Activated CD4-positive, CD25-positive, alpha-beta regulatory T cell treated with anti-CD3 and anti-CD28 coated beads, Interleukin-2, amount 50 U/mL, for 72 hours (primary cell): ENCODE measurements at places on chromosomes 7 and 10.

GRCh38 chr10:59909815-59910214 lies 3.5 kb upstream of the CCDC6 start:
- DNase-seq: no peak

GRCh38 chr10:75651417-75651816 lies 220.0 kb downstream of the LRMDA start:
- no peak for DNase-seq

DNA sequence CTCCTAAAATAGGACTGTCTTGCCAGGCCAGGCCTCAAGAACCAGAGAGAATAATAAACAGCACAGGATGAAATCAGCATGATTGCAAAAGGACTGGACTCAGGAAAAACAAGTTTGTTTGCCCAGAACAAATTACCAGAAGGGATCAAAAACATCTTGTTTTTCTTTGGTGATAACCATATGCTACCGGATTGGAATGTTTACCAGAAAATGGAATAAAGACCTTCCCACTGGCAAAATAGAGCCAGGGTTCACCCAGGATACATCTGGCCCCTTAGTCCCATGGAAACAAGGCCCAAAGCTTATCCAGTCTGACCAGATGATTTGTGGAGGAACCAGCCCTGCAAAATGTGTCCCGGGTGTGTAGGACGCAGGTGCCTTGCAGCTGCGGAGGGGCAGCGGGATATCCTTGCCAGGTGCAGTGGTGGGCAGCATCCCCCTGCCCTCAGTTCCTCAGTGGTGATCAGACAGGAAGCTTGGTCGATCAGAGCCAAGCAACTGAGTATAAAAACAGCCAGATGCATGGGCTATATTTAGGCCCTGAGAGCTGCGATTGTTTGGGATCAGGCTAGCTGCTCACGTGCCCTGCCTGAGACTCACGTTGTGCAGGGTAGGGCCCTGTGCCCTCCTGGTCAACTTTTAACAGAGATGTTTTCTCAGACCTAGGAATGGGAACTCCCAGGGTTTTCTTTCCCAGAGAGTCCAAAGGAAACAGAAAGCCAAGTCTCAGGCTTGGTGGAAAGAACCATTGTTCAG lies 4.6 kb upstream of the ZNF22 start:
- no peak for DNase-seq

GRCh38 chr7:151590850-151591771 lies 71.4 kb upstream of the RHEB start:
- no peak for DNase-seq

- no peak for DNase-seq
Measured at GRCh38 chr7:106793015-106793975, 71.8 kb upstream of the PIK3CG start.

DNA sequence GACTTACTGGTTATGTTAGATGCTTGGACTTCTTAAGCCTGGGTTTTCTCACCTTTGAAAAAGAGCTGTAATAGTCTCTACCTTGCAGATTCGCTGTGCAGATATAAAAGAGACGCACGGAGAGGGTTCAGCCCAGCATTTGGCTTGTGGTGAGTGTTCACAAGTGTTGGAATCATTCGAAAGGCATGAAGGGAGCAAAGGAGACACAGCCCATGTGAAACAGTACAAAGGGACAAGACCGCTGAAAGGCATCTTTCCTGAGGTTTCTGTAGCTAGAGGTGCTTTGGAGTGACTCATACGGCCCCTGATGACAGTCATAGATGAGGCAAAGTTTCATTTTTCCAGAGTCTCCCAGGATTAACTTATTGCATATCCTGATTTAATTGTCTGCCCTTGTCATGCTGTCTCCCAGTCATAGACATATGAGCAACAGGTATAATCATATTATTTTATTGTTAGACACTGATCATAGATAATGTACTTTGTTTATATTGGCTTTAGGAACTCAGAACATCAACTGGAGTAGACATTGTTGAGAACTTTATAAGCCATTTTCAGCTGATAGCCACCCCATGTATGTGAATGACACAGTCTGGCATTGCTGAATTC lies 171.1 kb downstream of the ADRA2A start:
- DNase-seq: no peak

- no peak for DNase-seq
Measured at GRCh38 chr7:11959121-11959520, 127.1 kb upstream of the THSD7A start.

DNA sequence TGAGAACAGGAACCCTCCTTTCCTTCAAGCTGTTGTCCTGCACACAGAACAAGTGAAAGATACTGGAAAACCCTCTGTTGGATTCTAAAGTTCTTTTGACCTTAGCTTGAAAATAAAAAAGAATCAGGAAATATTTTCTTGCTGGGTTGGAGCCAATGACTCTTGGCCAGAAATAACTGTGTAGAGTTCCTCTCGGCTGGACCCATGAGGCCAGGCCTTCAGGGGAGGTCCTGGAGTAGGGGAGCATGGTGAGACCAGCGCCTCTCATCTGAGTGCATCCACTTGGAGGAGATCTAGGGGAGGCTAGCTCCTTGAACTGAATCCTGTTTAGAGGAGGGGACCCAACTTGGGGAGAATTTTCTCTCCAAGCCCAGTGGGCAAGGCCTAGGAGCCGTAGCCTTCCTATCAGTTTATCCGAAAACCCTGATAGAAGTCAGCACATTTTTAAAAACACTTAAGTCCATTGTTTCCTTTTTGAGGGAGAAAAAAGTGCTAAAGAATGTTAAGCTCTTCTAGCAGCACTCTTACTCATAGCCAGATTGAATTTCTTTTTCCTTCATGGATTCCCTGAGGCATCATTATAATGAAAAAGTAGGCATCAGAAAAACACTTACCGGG lies 635.7 kb upstream of the ANKRD30A start:
- no peak for DNase-seq

DNA sequence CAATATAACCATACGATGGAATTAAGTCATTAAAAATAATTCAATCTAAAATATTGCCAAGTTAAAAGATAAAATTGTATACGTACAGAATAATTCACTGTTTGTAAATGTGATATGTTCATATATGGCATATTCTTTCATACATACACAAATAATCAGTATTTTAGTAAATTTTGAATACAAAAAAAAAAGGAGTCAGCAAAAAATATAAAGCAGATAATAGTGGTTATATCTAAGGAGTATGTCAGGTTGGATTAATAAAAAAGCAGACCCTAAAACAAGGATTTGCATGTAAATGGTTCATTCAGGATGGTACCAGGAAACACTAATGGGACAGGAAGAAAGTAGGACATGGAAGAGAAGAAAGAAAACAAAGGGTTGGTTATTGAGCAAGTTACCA lies 59.5 kb downstream of the XPNPEP1 start:
- no peak for DNase-seq

- DNase-seq: no peak
Measured at GRCh38 chr7:128026551-128026950, 4.7 kb downstream of the LRRC4 start.

- peak; percentile 14 for DNase-seq
Measured at GRCh38 chr7:102323914-102324195, 32.4 kb downstream of the SPDYE6 start.

GRCh38 chr7:105336009-105336408 lies 52.7 kb downstream of the SRPK2 start:
- no peak for DNase-seq

DNA sequence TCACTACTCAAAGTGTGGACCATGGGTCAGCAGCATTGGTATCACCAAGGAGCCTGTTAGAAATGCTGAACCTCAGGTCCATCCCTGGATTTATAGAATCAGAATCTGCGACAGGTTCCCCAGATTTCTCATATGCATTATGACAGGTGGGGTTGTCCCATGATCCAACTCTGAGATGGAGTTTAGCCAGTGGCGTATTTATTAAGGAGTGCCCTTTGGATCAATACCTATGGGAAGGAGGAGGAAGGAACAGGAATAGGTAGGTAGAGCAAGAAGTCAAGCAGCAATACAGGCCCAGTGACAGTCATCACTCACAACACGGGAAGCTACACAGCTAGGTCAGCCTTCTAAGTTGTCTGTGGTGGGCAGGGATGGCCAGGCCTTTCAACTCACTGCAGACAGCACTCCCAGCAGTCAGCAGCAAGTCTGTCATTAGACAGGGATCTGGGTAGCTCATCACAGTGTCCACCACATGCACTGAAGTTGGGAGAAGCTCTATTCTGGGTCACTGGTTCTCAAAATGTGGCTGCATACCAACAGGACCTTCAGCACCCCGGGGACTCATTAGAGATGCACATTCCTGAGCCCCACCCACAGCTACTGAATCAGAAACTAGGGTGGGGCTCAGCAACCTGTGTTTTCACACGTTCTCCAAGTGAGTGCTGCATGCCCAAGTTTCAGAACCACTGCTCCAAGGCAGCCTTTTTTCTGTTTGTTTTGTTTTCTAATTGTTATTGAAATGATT lies 532.3 kb upstream of the GALNT17 start:
- DNase-seq: no peak

- DNase-seq: no peak
Measured at GRCh38 chr10:103140469-103140868, 52.6 kb downstream of the NT5C2 start.
